ENCODE measurements at places on chromosomes 1 and 21. TPM values are rescaled to one million over a fixed set of nuclear protein-coding genes. Genes with fewer than 3 reads are reported as not detected.

SYTL1 gene
- not detected for total RNA-seq

DNASE2B gene
- not detected for total RNA-seq

CNIH3 gene
- 1.4 TPM for total RNA-seq

CFHR2 gene
- total RNA-seq, result not detected

MARK1 gene
- 2.3 TPM for total RNA-seq

LMX1A gene
- not detected for total RNA-seq
